ENCODE measurements at places on chromosomes 7 and 10.

GRCh38 chr10:127034790-127035189 lies 129.6 kb downstream of the DOCK1 start:
- peak; percentile 68 for DNase-seq

DNA sequence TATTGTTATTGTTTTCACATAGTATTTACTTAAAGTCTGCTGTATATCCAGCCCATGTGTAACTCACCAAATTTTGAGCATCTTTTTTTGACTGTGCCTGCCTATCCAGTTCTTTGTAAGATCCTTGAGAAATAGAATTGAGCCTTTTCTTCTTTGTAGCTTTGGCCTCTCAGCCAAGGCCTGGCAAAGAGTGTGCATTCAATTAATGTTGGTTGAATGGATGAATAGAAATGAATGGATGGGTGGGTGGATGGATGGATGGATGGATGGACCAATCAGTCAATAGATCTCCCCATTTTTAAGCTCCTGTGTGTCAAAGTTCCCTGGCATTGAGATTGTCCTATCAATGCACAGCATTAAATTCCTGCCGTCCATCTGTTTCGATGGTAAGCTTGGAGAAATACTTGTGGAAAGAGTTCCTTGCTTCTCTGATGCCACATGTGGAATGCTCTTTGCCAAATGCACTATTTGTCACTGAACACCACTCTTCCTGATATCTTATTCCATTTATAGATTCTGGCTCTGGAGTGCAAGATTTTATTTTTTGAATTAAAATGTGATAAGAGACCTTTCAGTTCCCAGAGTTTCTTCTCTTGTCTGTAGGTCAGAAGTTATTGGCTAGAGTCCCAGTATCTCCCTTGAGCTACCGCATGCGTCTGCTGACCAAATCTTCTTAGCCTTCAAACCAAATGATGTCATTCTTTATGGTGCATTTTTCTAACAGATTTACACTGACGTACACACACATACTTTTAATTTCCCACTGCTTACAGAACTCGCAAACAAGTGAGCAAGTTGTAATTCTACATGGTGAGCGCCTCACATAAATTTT lies 20.7 kb upstream of the ADRB1 start:
- DNase-seq, result no peak

GRCh38 chr7:130071701-130072622 lies 1.6 kb downstream of the KLHDC10 start:
- DNase-seq, result peak; percentile 52

DNA sequence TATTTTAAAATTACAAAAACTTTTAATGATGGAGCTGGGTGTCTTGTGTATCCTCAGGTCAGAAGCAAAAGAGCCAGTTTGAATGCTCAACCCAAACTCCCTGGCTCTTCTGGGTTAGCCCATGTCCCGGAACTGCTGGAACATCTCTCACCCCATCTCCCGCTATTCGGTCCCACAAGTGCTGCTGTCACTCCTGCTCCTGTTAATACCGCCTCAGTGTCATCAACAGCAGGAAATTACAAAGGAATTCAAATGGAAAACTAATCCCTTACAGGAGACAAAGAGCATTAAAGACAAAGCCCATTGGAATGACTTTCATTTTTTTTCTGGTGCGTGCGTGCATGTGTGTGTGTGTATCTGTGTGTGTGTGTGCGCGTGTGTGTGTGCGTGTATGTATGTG lies 112.0 kb upstream of the C7orf33 start:
- DNase-seq, result no peak

DNA sequence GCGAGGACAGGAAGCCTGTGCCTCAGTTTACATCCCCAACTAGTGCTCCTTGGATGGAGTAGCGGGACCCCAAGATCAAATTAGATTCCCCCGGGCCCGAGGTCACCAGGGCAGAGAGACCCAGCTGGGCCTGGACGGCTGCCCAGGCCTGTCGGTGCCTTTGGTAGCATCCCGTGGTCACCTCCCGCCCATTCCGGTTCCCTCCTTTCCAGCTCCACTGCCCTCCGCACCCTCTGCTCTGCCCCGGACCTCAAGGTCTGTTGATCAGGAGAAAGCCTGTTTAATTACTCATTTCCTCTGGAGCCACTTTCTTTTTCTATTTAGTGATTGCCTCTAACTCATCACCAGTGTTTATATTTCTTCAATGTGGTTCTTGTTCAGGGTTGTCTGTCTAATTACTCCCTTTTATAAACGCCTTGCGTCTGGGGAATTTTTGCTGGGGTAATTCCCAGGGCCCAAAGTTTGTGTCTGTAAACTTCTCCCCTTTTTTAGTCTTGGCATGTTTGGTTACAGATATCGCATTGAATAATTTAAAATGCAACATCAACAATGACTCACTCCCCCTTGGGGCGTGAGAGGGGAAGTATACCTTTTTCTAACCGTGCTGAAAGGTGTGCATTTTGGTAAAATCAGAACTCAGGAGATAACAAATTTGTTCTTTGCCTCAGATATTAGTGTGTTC lies 1.9 kb downstream of the FOXK1 start:
- DNase-seq, result peak; percentile 66
